GM12878 (cell line): ENCODE measurements at places on chromosomes 5 and 9. TPM values are rescaled to one million over a fixed set of nuclear protein-coding genes. Genes with fewer than 3 reads are reported as not detected.

SLC6A7 gene
- 0.08 TPM in 1 of 2 replicates, not detected in the other for total RNA-seq

PCDHA10 gene
- 0.03 TPM in 1 of 2 replicates, not detected in the other for total RNA-seq

DHFR gene
- total RNA-seq, result 64.9 and 65.6 TPM in 2 replicates

SPATA31A3 gene
- total RNA-seq, result not detected in 2 replicates

SNX30 gene
- 3.6 and 4.0 TPM in 2 replicates for total RNA-seq

SPINK13 gene
- total RNA-seq, result not detected in 2 replicates

CPLANE1 gene
- 7.4 and 8.2 TPM in 2 replicates for total RNA-seq

ADGRD2 gene
- total RNA-seq, result not detected in 2 replicates

IFNA13 gene
- total RNA-seq, result not detected in 2 replicates

SPATA31D4 gene
- total RNA-seq, result not detected in 2 replicates

PAX5 gene
- total RNA-seq, result 118 and 123 TPM in 2 replicates

BDP1 gene
- 17.6 and 18.7 TPM in 2 replicates for total RNA-seq

CMYA5 gene
- 0.13 TPM in 2 replicates for total RNA-seq

ZNF454 gene
- total RNA-seq, result not detected in 2 replicates

LECT2 gene
- total RNA-seq, result not detected in 2 replicates

MEIKIN gene
- total RNA-seq, result not detected in 2 replicates

BHMT2 gene
- total RNA-seq, result not detected in 2 replicates

SYK gene
- 128 and 135 TPM in 2 replicates for total RNA-seq

SNCAIP gene
- 0.27 and 0.31 TPM in 2 replicates for total RNA-seq

WDR70 gene
- total RNA-seq, result 28.5 and 37.8 TPM in 2 replicates

LCN15 gene
- total RNA-seq, result not detected in 2 replicates

CDC20B gene
- total RNA-seq, result not detected in 2 replicates

CIZ1 gene
- 90.3 and 91.6 TPM in 2 replicates for total RNA-seq

C9orf153 gene
- total RNA-seq, result 0.18 TPM in 1 of 2 replicates, not detected in the other

MYMK gene
- not detected in 2 replicates for total RNA-seq

PTGR1 gene
- total RNA-seq, result 2.3 and 2.7 TPM in 2 replicates

GRXCR2 gene
- not detected in 2 replicates for total RNA-seq

MLANA gene
- total RNA-seq, result not detected in 2 replicates

IL3 gene
- not detected in 2 replicates for total RNA-seq

SUSD3 gene
- 37.6 and 39.8 TPM in 2 replicates for total RNA-seq

ACER2 gene
- total RNA-seq, result 2.3 and 3.1 TPM in 2 replicates

CDHR2 gene
- 0.21 and 0.46 TPM in 2 replicates for total RNA-seq

F2RL1 gene
- 0.10 and 0.16 TPM in 2 replicates for total RNA-seq

LCN9 gene
- not detected in 2 replicates for total RNA-seq

LRRC19 gene
- not detected in 2 replicates for total RNA-seq

AGXT2 gene
- total RNA-seq, result not detected in 2 replicates

CCDC187 gene
- total RNA-seq, result 0.08 TPM in 1 of 2 replicates, not detected in the other

KIF4B gene
- 0.05 TPM in 1 of 2 replicates, not detected in the other for total RNA-seq
